ENCODE measurements at places on chromosomes 7 and 10. TPM values are rescaled to one million over a fixed set of nuclear protein-coding genes. Genes with fewer than 3 reads are reported as not detected.

PEX1 gene
- total RNA-seq, result 12.0 TPM

ZNF365 gene
- total RNA-seq, result not detected

GRCh38 chr10:133422223-133422806 lies 2.1 kb downstream of the SPRN start:
- no peaks in the 10 kb centered on the region for H3K27me3 ChIP-seq
- DNase-seq, result no peak
- no peaks in the 10 kb centered on the region for H3K4me1 ChIP-seq

C7orf33 gene
- not detected for total RNA-seq

GRCh38 chr10:76080991-76081390 lies 649.6 kb downstream of the LRMDA start:
- H3K27ac ChIP-seq, result no peak overlapping the region
- H3K4me3 ChIP-seq, result no peak overlapping the region
- DNase-seq, result no peak
- H3K27me3 ChIP-seq, result no peaks in the 10 kb centered on the region

DNA sequence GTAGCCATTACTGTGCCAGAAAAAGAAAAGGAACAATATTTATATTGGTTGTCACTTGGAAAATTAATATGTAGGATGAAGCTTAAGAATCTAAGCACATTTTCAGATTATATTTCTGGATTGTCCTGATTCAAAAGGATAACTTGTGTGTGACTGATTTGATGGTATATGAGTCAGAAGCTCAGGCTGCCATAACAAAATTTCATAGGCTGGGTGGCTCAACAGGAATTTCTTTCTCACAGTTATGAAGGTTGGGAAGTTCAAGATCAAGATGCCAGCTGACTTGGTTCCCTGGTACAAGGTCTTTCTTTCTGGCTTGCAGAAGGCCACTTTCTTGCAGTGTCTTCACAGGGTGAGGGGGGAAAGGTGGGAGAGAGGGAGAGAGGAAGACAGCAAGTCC lies 108.5 kb downstream of the ST7 start:
- no peak for DNase-seq
- no peaks in the 10 kb centered on the region for H3K27me3 ChIP-seq
- no peaks in the 10 kb centered on the region for H3K36me3 ChIP-seq
- H3K4me3 ChIP-seq, result no peak overlapping the region
- no peak overlapping the region for H3K27ac ChIP-seq

DNA sequence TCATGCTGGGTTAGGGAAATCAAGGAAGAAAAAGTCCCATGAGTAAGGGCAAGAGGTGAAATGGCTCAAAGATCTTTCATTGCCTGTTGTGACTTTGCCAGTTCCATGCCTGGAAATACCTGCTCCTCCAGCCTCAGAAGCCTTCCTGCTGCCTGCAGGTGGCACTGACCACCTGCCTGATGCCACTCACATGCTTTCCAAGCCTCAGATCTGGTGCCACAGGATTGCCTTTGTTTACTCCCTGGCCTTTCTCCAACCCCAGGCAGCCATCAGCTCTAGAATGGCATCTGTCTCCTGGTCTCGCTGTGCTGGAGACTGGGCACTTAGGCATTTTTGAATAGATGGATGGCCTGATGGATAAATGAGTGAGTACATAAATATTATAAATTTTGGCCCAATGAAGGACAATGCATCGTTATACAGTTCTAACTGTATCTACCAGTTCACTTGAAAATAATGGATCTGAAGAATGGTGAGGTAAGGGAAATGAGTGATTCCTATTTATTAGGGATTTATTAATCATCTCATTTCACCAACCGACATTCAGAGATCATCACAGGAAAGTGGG lies 657.2 kb downstream of the INHBA start:
- H3K36me3 ChIP-seq, result no peaks in the 10 kb centered on the region
- no peak overlapping the region for H3K27ac ChIP-seq
- H3K4me1 ChIP-seq, result no peaks in the 10 kb centered on the region
- H3K4me3 ChIP-seq, result no peak overlapping the region

DNA sequence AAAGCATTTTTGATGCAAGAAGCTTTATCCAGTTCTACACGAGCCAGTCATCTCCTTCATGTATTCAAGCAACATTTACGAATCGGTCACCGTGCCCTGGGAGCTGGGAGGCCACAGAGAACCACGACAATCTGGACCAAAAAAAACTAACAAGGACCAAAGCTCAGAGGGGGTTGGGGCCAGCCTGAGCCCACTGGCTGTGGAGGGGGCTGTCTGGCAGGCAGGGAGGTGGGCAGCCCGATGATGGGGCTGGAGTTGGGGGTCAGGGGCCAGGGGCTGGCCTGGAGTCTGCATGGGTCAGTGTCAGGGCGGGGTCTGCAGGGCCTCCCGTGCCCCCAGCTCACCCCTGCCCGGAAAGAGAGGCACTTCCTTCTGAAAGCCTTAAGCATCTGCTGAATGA lies 12.5 kb upstream of the GRIFIN start:
- H3K4me3 ChIP-seq, result no peak overlapping the region
- no peaks in the 10 kb centered on the region for H3K27me3 ChIP-seq
- no peaks in the 10 kb centered on the region for H3K36me3 ChIP-seq
- H3K27ac ChIP-seq, result no peak overlapping the region

DNA sequence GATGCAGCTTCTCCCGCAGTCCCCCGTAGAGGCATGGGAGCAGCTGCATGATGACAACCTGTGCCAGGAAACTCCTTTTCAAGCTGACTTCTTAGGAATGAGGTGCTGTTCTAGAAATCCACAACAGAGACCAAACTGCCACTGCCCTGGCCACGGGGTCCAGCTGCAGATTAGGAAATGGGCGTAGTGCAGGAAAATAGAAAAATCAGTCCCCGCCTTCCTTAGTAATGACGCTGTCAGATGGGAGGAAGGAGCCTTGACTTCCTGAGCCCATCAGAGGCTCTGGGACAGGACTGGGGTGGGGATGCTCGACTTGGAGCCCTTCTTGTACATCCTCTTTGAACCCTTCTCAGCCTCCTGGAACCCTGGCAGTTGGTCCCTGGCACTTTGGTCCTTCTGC lies 227.8 kb upstream of the GRB10 start:
- no peaks in the 10 kb centered on the region for H3K27me3 ChIP-seq
- no peaks in the 10 kb centered on the region for H3K4me1 ChIP-seq
- H3K27ac ChIP-seq, result no peak overlapping the region

- DNase-seq, result no peak
- H3K36me3 ChIP-seq, result no peaks in the 10 kb centered on the region
- H3K27me3 ChIP-seq, result no peaks in the 10 kb centered on the region
- H3K27ac ChIP-seq, result no peak overlapping the region
Measured at GRCh38 chr7:86963599-86964230, 95.7 kb downstream of the ELAPOR2 start.

Data from right lobe of liver (tissue), 6 donors.